Left colon (tissue), 2 donors: ENCODE measurements at places on chromosomes 1 and 21. TPM values are rescaled to one million over a fixed set of nuclear protein-coding genes. Genes with fewer than 3 reads are reported as not detected.

- DNase-seq, result no peak
Observed at GRCh38 chr1:86950712-86951419, 36.4 kb downstream of the HS2ST1 start.

The ADORA1 gene
- 0.37 TPM for total RNA-seq

DNA sequence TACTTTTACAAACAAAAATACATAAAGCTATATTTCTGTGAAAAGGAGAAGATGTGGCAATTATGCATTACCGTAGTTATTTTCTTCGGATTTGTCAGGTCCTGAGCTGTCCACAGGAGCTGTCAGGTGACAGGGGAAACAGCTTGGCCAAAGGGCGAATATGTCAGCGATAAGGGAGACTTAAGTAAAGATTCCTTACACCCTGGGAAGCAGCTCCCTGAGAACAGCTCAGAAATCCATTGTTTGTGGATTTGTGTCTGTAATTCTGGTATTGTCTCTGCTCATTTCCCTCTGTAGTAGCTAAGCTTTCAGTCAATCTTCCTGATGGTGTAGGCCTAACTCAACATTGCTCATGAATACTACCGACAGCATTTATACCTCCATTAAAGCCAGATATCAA, 7.1 kb upstream of the CD34 start:
- no peak for DNase-seq

The S100A11 gene
- total RNA-seq, result 115 TPM

DNA sequence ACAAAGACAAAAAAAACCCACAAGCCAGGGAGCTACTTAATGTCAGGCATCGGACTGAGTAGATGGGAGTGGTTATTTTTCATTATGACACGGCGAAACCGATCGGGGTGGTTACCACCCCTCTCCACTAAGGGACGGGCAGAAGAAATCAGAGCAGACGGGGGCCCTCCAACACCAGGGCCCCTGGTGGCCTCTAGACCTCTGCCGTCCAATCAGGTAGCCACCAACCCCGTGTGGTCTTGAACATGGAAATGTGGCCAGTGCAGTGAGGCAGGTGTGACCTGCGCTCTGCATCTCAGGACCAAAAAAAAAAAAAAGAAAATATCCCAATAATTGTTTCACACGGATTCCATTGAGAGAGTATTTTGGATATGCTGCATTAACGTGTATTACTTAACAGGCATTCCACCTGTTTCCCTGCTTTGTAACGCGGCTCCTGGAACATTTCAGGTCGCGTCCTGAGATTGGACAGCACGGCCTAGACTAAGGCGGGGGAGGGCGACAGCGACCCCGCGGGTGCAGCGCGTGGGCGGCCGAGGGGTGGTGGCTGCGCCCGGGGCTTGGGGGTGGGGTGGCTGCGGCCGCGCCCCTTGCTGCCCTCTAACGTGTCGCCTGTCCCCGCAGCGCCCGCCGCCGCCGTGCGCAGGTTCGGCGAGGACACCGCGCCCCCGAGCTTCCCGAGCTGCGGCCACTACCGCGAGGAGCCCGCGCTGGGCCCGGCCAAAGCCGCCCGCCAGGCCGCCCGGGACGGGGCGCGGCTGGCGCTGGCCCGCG, 48.3 kb downstream of the SIM2 start:
- peak; percentile 12 for DNase-seq

The ERG gene
- 3.5 TPM for total RNA-seq

The ZNF593OS gene
- not detected for total RNA-seq

GRCh38 chr1:5856246-5856815, 135.9 kb downstream of the NPHP4 start:
- DNase-seq, result no peak

The LIN28A gene
- total RNA-seq, result not detected

The AJAP1 gene
- 0.49 TPM for total RNA-seq

- DNase-seq, result no peak
Observed at GRCh38 chr1:28111157-28111556, 22.7 kb upstream of the EYA3 start.

DNA sequence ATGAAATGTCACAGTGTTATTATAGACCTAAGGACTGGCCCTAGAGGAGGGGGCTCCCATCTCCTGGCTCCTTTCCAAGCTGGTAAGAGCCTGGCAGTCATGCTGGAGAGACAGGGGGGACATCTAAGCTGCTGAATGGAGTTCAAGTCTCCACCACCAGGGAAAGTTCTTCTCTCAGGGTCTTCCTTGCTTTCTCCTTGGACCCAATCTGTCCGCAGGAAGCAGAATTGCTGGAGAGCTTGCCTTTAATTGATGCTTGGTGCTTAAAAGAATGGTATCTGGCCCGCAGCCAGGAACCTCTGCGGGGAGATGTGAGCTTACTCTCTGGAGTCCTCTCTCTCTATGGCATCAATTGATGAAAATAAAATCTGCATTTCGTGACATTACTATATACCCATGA, 25.1 kb downstream of the IRF2BP2 start:
- DNase-seq, result no peak

- DNase-seq, result no peak
Observed at GRCh38 chr1:57752843-57753242, 329.0 kb upstream of the DAB1 start.

- no peak for DNase-seq
Observed at GRCh38 chr21:38337793-38338192, 81.0 kb downstream of the KCNJ15 start.

GRCh38 chr1:36199934-36200741, 24.1 kb upstream of the THRAP3 start:
- peak; percentile 33 for DNase-seq

GRCh38 chr1:89941110-89941766, 53.7 kb upstream of the ZNF326 start:
- no peak for DNase-seq

DNA sequence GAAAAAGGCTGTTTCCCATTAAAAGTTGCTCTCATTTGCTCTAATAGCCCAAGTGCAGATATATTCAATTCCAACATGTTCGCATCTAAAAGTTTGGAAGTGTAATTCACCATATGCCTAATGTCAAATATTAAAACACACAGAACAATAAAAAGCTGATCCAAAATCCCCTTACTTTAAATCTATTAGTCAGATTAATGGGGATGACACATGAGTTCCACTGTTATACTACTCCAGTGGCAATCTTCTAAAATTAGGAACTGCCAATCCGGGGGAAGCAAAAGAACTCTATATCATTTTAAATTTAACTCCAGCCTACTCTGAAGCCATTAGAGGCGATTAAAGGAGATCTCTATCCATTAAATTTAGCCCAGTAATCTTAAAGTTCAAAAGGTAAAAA, 317.1 kb downstream of the NTNG1 start:
- no peak for DNase-seq

GRCh38 chr1:85132078-85132720, 68.6 kb downstream of the SYDE2 start:
- DNase-seq, result no peak

- no peak for DNase-seq
Observed at GRCh38 chr1:81366173-81366572, 434.6 kb upstream of the ADGRL2 start.

DNA sequence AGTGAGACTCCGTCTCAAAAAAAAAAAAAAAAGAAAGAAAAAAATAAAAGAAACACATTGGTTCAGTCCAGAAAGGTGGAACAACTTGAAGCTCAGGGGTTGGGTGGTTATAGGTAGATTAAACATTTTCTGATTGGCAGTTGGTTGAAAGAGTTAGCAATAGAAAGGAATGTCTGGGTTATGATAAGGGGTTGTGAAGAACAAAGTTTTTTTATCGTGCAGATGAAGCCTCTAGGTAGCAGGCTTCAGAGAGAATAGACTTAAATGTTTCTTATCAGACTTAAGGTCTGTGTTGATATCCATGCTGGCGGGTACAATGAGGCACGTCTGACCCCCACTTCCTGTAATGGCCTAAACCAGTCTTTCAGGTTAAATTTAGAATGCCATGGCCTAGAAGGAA, 45.0 kb upstream of the PDE9A start:
- no peak for DNase-seq

The SNIP1 gene
- total RNA-seq, result 15.9 TPM

DNA sequence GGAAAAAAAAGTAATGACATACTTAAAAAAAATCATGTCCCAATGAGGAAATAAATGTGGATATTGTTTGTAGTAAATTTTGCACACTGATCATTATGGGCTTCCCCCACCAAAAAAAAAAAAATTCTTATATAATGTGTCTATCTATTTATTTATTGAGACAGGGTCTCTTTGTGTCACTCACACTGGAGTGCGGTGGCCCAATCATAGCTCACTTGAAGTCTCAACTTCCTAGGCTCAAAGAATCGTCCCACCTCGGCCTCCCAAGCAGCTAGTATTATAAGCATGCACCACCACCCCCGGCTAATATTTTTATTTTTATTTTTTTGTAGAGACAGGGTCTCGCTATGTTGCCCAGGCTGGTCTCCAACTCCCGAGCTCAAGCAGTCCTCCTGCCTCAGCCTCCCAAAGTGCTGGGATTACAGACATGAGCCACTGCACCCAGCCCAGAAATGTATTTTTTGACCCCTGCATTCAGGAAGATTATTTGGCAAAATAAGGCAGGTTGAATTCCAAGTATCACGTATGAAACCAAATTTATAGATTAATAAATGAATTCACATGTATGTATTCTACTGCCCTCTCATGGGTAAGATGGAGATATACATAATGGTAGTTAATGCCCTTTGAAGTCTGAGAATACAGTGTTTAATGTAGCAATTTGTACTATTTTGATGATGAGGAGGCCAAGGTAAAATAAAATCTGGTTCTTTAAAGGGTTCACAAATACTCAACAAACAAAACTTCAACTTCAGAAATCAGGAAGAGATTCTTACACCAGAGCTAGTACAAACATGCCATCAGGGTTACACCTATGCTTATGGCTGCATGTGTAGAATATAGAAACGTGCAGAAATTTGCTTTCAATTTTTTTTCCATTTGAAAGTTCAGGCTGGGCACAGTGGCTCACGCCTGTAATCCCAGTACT, 1.4 kb upstream of the DENND2C start:
- no peak for DNase-seq

The GPR157 gene
- total RNA-seq, result 9.1 TPM

The TNFRSF4 gene
- total RNA-seq, result 0.55 TPM

DNA sequence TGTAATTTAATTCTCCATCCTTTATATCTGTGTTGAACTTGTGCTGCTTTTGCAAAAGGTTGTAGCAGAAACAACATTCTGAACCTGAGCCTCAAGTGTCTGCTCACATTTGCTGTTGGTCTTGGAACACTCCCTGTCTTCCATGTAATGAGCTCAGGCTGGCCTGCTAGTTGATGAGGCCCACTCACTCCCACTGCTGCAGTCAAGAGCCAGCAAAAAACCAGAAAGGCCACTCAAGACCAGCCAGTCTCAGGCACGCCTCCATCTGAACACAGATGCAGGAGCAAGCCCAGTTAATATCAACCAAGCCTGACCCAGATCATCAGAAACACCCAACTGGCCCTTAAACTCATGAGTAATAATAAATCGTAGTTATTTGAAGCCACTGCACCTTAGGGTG, 342.2 kb upstream of the NFIA start:
- DNase-seq, result no peak

The FAM43B gene
- 0.09 TPM for total RNA-seq

DNA sequence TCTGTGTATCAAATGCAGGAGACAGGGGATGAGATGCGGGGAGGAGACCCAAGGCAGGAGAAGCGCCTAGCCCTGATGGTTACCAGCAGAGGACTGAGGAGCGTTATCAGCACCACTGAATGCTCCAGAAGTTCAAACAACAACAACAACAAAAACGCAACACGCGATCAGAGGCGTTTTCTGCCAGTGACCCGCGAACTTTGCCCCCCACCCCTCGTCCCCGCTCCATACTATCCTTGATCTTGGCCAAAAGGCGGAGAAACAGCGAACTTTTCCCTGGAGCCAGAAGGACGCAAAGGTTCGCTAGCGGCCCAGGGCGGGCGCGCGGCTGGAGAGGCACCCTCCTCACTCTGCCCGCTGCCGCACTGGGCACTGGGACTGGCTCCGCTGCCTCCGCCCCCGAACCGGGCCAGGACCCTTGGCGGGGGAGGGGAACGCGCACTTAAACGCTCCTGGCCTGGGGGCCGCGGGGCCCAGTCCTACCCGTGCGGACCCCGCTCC, 699 bp downstream of the ECHDC2 start:
- no peak for DNase-seq

DNA sequence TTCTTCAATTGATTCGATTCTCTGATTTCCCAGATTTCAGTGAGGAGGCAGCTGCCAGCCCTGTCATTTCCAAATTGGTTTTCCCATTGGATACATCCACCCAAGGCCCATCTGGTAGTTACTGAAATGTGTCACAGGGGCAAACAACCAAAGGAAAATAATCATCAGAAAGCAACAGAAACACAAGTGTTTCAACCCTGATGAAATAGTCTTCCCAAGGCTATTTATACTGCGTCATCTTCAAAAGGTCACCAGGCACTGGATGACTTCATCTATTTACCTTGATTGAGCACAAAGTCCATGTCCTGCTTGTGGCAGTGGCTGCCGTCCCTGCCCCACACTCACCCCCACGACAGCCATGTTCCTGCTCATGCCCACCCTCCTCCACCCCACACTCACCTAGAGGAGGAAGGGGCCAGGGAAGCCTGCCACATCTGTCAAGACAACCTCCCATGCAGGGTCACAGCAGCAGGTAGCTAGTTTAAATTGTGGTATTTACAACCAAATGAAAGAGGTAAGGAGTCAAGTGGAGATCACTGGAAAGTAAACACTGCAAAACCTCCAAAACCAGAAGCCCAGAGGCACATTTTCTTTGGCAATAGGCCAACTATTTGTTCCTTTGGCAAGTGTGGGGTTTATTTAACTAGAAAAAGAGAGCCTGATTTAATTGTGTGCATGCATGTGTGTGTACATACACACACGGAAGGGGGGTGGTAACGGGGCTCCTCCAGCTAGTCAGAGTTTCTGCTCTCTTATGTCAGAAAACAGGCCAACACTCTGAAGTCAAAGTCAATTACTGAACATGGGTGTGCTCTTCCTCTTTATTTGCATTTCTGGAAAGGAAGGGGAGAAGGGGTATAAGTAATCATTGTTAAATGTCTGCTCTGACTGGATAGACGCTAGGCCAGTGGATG, 49.5 kb upstream of the RAB4A start:
- DNase-seq, result peak; percentile 46

- DNase-seq, result no peak
Observed at GRCh38 chr1:150708595-150708994, 11.6 kb upstream of the GOLPH3L start.

The SRSF11 gene
- total RNA-seq, result 97.8 TPM

The SNAPIN gene
- total RNA-seq, result 23.6 TPM

GRCh38 chr1:208190784-208191183, 53.4 kb downstream of the PLXNA2 start:
- DNase-seq, result no peak

- no peak for DNase-seq
Observed at GRCh38 chr1:153248176-153248879, 11.2 kb upstream of the LORICRIN start.

The SHE gene
- total RNA-seq, result 3.4 TPM

- DNase-seq, result no peak
Observed at GRCh38 chr1:160236806-160237205, 25.5 kb downstream of the DCAF8 start.

The HOOK1 gene
- 55.6 TPM for total RNA-seq
